ENCODE measurements at places on chromosomes 2 and 18.

DNA sequence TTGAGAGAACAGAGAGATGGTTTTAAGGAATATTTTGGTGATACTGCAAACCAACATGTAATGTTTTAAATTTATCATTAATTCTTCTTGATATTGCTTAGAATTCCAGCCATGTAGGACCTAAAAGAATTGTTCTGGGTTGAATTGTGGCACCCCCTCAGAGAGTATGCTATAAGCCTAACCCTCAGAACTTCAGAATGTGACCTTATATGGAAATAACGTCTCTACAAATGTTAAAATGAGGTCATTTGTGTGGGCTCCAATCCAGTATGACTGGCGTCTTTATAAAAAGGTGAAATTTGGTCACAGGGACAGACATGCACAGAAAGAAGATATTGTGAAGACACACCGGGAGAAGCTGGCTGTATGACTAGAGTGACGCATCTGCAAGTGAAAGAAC is 193.6 kb downstream of the NRXN1 start:
- no peak for DNase-seq

DNA sequence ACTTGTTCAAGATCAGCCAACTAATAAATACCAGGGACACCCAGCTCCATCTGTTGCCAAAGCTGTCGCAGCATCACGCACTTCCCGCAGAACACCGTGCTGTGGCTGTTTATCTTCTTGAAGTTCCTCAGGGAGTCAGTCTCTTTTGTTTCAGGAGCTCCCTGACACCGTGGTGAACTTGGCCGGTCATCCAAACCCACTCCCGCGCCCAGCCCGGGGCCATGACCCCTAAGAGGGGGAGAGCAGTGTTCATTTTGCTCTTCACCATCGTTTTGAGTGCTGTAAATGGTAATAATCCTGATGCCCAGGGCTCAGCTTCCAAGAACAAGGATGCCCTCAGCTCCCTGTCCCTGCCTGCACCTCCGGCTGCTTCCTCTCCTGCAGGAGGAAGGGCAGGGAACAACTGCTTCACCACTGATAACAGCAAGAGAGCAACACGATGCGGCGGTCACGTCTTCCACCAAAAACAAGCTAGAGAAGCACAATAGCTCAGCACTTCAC is 131.4 kb downstream of the SEPTIN10 start:
- DNase-seq: no peak

DNA sequence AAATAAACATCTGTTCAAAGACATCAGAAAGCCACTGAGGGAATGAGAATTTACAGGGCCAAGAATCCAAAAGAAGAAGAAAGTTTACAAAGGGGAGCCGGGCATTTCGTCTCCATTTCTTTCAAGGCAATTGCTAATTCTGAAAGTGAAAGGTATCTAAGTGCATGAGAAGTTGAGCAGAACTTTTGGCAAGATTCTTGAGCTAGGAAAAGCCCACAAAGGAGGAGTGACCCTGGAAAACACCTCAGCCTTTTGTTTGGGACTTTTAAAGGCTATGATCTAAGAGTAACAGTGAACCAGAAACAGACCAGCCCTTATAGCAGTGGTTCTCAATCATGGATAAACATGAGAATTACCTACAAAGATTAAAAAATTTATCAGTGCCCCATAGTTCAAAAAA is 87.4 kb downstream of the MDH1 start:
- no peak for DNase-seq

DNA sequence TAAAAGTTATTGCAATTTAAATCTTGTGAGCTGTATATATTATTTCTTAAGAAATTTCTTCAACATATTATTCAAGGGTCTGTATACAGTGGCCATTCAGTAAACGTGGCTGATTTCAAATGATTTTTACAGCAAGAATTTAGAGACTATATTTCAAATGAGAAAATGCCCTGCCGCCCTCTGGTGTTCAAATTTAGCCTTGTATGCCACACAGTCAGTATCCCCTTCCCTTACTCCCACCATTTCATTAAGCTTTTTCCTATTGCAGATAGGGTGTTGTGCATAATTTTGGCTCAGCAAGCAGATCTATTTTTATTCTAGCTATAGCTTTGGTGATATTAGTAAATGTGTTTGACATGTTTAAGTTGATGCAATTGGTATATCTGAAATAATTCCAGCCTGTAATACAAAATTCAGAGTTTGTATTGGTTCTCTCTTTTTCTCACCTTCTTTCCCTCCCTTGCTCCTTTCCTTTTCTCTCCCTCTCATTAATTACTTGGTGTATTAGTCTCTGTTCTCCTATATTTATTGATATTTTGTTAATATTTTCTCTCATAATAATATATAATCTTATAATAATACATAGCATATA is 22.8 kb upstream of the SCN7A start:
- DNase-seq: peak; percentile 47

DNA sequence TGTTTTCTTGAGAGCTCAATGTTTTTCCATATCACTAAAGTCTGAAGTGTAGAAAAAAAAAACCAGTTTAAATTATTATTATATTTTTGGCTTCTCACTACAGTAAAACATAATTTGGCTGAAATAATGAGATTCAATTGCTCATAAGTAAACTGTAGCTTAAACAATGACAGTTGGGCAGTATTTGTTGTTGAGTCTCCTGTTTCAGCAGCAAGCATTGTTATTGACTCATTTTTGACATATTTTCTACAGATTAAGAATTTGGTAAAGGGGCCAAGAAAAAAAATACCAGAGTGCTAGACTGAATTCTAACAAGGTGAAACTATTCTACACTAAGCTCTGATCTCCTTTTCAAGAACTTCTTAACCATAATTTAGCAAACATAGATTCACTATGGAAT is 2070.4 kb upstream of the CELF4 start:
- DNase-seq: peak; percentile 25

- no peak for DNase-seq
These were observed 51.8 kb upstream of the BIN1 start for GRCh38 chr2:127158614-127159290.

DNA sequence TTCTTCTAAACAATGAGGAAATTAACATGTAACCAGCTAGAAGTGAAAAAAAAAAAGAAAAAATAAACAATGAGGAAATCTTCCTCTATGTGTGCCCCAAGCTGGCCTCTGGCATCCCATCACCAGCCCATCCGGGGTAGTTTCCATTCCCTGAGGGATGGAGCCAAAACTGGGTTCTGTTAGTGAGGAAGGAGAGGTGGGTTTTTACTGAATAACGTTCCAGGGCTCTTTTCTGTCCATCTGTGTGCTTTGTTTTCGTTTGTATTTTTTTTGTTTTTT is 9.7 kb downstream of the EFHD1 start:
- no peak for DNase-seq

- DNase-seq: peak; percentile 72
These were observed 5.3 kb upstream of the G6PC2 start for GRCh38 chr2:168895771-168896170.

GRCh38 chr18:32511147-32511546 is 40.5 kb upstream of the GAREM1 start:
- DNase-seq: no peak
